HS-5 (cell line): ENCODE measurements at places on chromosomes 12 and 14.

DNA sequence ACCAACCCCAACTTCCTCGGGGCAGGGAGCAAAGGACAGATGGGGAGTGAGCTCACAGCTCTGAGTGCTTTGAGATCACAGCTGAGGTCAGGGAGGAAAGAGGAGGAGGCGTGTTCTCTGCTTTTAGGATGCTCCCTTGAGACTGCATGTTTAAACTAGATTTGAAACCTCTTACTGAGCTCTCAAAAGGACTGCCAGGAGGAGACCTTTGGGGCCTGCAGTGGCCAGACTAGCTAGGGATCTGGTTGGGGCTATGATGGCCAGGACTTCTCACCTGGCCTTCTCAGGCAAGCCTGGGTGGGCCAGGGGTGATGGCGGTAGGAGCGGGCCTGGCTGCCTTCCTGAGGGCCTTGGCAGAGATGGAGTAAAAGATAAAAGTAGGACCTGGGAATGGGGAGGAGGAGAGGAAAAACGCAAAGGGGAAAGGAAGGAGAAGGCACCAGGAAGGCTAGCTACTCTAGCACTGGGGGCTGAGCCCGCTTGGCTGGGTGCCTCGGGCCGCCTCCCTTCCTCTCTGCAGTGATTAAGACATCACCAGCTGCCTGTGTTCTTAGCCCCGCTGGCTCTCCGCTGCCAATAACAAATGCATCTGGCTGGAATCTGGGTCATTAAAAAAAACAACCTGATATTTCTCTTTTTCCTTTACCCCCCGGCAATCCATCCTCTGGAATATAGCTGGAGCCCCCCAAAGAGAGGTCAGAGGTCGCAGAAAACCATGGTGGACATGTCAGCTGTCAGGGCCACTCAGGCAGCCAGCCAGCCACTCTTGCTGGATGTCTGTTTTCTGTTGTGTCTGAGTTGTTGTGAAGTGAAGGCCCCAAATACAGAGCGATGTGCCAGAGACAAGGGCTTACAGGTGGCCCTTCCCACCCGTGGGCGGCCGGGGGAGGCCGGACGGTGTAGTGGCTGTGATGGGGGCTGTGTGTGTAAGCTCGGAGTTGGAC lies 141.3 kb downstream of the TSPAN9 start:
- no peak for DNase-seq

DNA sequence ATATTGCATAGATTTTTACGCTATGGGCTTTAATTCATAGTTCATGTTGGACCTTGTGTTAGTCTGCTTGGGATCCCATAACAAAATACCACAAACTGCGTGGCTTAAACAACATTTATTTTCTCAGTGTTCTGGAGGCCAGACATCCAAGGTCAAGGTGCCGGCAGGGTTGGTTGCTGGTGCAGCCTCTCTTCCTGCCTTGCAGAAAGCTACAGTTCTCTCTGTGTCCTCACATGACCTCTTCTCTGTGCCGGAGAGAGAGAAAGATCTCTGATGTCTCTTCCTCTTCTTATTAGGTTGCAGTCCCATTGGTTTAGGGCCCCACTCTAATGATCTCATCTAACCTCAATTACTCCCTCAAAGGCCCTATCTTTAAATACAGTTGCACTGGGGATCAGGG lies 170.5 kb downstream of the IPO8 start:
- no peak for DNase-seq

DNA sequence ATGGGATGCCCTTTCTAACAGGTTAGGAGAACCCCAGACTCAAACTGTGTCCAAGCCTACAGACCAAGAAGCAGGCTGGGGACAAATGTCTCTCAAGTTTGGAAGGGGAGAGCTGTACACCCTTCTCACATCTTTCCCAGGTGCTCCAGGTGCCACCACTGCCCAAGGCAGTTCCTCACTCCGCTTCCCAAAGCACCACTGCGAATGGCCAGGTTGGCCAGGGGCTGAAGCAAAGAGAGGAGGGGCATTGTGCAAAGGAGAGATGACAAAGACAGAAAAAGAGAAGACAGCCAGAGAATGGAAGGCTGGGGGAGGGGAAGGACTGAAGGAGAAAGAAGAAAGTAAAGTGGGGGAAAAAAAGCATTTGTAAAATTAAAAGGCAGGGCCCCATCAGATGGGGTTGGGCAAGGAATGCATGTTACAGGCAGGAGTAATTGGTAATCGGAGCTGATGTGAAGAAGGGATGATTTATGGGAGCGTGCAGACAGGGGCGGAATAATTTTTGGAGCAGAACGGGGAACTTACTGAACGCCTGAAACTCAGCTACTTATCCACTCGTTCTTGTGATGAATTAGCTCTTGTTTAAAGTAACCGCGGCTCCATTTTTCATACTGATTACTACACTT lies 165.8 kb downstream of the ESRRB start:
- no peak for DNase-seq

- DNase-seq, result no peak
These were observed 57.5 kb downstream of the CHST11 start for GRCh38 chr12:104514092-104514810.

GRCh38 chr12:78279567-78279966 lies 448.9 kb downstream of the NAV3 start:
- DNase-seq, result no peak

- no peak for DNase-seq
These were observed 69.8 kb downstream of the ANO6 start for GRCh38 chr12:45285717-45286116.

DNA sequence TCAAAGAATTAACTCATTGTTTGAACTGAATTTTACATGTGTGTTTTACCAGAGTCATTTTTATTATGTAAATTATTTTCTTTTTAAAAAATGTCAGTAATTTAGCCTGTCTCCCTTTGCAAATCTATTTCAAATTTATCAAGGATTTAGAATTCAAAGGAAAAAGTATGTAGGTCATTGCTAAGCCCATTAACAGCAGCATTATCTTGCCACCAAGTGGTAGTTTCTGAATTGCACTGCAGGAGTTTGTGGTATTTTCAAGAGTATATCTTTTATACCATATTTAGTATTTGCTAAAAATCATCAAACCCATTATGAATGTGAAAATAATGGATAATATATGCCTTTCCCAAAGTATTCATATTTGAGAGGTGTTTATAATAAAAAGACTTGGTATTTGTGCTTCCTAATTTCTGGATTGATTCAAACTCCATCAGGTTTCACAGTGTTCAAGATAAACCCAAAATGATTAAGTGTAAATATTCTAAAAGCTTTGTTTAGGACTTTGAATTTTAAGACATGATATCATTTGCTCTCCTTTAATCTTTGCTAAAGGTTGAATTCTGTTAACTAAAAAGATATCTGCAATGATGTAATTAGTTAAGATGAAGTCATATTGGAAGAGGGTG lies 711.4 kb downstream of the FSCB start:
- DNase-seq, result peak; percentile 5

DNA sequence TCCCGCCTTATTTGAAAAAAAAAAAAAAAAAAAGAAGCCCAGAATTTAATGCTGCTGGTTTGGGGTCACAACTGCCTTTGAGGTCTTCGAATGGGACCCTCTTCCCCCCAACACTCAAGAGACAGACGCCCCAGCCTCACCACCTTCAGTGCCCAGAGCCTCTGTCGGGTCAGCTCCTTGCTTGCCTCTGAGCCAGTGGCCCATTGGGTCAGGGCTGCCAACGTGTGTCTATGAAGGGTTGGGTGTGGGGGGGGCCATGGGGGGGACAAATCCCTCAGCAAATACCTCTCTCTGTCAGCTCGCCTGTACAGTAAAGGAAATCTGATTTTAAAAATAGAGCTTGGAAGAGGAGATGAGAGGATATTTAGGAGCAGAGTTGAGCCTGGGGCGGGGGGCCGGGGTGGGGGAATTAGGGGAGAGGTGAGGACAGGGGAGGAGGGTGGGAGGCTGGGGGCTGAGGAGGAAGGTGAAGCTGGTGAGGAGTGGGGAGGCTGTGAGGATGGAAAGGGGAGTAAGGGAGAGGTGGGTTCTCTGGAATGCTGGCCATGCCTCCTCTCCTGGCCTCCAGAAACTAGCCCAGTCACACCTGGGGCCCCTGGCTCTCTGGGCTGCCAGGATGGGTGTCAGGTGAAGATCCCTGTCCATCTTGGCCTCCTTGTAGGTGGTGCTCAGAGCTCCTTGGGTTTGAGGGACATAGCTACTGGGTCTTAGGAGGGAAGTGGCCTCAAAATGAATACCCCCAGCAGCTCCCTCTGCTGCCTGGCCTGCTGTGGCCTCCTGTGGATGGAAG lies 13.3 kb downstream of the RTL1 start:
- DNase-seq, result no peak

- DNase-seq, result no peak
These were observed 6.7 kb upstream of the PRPF40B start for GRCh38 chr12:49616533-49617219.

GRCh38 chr12:108430926-108431325 lies 84.2 kb upstream of the FICD start:
- DNase-seq, result no peak

DNA sequence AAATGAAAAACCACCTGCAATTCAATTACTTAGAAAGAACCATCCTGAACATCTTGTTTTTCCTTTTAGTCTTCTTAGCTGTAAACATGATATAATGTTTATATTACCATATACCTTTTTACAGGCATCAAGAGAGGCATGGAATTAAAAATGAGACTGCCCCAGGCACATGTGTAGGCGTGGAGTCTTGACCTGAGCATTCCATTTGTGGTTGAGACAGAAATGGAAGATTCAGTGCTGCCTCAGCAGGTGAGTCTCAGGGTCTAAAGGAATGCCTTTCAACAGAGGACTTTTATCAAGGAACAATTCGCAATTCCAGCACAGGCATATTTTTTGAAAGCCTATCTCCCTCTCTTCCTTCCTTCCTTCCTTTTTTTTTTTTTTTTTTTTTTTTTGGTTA lies 8.0 kb upstream of the NANOGNB start:
- DNase-seq, result no peak

- no peak for DNase-seq
These were observed 454.6 kb downstream of the PCNX1 start for GRCh38 chr14:71361874-71362273.
